ENCODE measurements at places on chromosomes 2 and 18. TPM values are rescaled to one million over a fixed set of nuclear protein-coding genes. Genes with fewer than 3 reads are reported as not detected.
A peak's percentile ranks its signal among the peaks of the same experiment; 100 is the strongest.

- no peak for DNase-seq
These were observed 29.3 kb upstream of the ACAA2 start for GRCh38 chr18:49842656-49843055.

DNA sequence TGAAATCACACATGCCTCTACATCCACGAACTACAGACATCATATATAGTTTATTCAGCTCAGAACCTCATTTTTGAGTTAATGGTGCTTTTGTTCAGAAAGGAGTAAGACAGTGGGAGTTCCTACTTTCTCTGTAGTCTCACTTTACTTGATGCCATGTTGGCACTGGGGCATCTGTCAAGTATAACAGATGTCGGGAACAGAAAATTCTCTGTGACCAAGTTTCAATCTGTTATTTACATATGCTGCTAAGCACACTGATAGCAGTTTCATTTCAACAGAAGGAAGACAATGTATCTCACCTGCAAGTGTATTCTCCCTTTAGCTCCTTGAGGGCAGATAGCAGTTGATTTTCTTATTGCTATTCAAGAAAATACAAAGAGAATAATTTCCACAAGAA, 774.1 kb downstream of the METTL4 start:
- DNase-seq, result no peak

MRPS5 gene
- 30.0 TPM for total RNA-seq

LANCL1 gene
- 33.8 TPM for total RNA-seq

ODC1 gene
- total RNA-seq, result 88.3 TPM

GRCh38 chr2:23772684-23773083, 154.2 kb downstream of the ATAD2B start:
- DNase-seq, result no peak

- DNase-seq, result no peak
These were observed 125.8 kb upstream of the COPS8 start for GRCh38 chr2:236959876-236960275.

GRCh38 chr2:187453078-187453641, 5.1 kb upstream of the CALCRL start:
- peak; percentile 38 for DNase-seq

DSG4 gene
- not detected for total RNA-seq

All from fibroblast of villous mesenchyme (primary cell).